Lung (tissue), 17 donors: ENCODE measurements at places on chromosomes 6 and 20.

GRCh38 chr20:4324611-4325243 is 309.4 kb upstream of the RNF24 start:
- H3K36me3 ChIP-seq, result no peaks in the 10 kb centered on the region
- no peak overlapping the region for H3K4me3 ChIP-seq
- DNase-seq, result no peak

DNA sequence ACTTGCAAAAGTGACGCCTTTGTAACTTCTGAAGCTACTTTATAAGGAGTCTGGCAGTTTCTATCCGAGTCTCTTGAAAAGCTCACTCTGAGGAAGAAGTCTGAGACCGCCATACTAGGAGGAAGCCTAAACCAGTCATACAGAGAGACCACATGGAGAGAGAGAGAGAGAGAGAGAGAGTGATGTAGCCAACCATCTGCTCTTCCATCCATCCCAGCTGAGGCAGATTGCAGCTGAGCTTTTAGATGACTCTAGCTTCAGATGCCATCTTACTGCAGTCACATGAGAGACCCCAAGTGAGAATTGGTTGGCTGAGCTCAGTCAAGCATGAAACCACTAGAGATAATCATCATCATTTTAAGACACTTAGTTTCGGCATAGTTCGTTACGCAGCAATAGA is 15.0 kb upstream of the DTNBP1 start:
- no peak for DNase-seq
- no peaks in the 10 kb centered on the region for H3K36me3 ChIP-seq
- H3K27ac ChIP-seq, result no peak overlapping the region
- H3K4me1 ChIP-seq, result no peaks in the 10 kb centered on the region
- no peaks in the 10 kb centered on the region for H3K27me3 ChIP-seq

DNA sequence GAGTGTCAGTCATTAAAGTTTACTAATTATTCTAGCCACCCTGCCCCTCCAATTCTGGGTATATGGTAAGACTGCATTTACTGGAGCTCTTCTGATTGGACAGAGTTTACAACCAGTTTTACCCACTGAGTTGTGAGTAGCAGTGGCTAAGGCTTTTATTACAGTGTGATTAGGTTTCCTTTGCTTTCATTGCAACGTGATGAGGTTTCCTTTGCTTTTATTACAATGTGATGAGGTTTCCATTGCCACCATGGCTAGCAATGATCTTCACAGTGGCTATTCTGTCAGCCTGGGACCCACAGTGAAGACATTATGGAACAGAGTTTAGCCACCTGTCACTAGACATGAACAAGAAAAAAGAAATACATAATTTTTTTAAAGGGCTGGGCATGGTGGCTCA is 710.2 kb upstream of the FLRT3 start:
- H3K4me3 ChIP-seq, result no peak overlapping the region
- H3K4me1 ChIP-seq, result peaks cover 11% of the 10 kb centered on the region
- peaks cover 13% of the 10 kb centered on the region for H3K27me3 ChIP-seq
- no peak for DNase-seq
- H3K36me3 ChIP-seq, result no peaks in the 10 kb centered on the region

DNA sequence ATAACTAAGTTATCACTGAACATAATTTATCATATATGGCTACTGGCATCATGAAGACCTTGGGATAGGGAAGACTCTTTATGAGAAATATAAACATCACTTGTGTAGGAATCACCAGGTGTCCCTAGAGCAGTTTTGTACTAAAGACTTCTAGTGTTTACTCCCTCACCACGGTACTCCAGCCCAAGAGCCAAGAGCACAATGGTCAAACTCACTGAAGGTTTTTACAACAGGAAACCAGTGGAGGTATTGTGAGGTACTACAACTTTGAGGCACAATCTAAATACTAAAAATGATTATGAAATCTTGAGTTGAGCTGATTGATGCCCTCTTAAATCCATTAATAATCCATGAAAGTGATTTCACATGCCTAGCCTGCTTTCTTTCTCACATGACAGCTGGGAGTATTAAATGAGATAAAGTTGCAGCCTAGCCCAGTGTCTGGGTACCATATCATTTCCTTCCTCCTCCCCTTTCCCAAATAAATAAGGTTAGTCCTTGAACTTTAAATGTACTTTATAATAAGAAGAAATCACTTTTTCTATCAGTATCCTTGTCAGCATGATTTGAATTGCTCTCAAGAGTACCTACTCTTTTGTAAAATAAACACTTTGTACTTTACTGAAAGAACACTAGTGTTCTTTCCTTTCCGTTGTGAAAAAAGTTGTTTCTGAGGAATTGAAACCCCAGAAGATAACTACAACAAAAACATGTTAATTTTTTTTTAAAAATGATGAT is 26.5 kb downstream of the GLO1 start:
- no peaks in the 10 kb centered on the region for H3K27me3 ChIP-seq
- H3K4me3 ChIP-seq, result no peak overlapping the region
- H3K27ac ChIP-seq, result no peak overlapping the region
- no peaks in the 10 kb centered on the region for H3K4me1 ChIP-seq

- H3K4me3 ChIP-seq, result no peak overlapping the region
- no peaks in the 10 kb centered on the region for H3K4me1 ChIP-seq
- no peak for DNase-seq
- no peak overlapping the region for H3K27ac ChIP-seq
- H3K36me3 ChIP-seq, result no peaks in the 10 kb centered on the region
Observed at GRCh38 chr6:49257549-49257948, 205.5 kb downstream of the MMUT start.
